Effector CD8-positive, alpha-beta T cell (primary cell): ENCODE measurements at places on chromosomes 11 and 22.

DNA sequence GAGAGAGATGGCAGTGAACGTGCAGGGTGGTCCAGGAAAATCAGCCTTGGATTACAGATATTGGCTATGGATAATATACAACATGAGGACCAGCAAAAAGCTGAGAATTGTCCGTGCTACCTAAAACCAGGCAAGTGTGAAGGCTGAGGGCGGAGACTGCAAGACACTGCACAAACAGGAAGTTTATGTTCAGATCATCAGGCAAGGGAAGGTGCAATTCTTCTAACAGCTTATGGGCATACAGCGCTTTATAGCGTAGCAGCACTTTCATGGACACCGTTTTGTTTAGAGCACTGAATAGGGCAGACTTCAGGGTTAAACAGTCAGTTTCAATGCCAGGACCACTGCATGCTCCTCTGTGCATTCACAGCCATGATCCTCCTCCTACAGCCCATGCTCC, 93.1 kb upstream of the TMEM45B start:
- no peak for DNase-seq

- DNase-seq = no peak
Measured at GRCh38 chr11:43360361-43361032, 1.8 kb downstream of the TTC17 start.

DNA sequence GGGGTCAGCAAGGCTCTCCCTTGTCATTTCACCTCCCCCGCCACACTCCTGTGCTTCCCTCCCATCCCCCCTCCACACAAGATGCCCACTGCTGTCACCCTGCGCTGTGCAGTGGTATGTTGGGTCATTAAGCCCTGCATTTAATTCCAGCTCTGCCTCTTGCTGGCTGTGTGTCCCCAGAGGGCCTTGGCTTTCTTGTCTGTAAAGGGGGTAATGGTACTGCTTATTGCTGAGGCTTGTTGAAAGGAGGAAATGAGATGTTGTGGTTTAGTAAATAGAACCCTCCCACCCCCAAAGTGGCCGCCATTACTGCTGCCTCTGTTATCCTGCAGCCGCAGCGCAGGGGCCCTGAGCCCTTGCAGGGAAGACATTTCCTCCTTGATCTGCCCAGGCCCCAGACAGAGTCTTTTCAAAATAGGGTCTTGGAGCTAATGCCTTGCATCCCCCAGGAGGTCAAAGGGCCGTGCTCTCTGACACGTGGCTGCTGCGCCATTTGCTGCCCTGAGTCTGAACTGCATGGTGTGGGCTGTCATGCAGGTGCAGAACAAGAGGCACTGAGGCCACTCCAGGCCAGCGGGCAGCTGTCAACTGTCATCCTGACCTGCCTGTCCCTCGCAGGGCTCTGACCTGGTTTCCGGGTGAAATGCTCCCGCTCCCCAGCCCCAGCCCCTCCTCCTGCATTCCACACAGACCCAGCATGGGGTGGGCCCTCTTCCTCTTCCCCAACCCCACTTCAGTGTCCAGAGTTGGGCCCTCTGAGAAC, 18.7 kb downstream of the PVALB start:
- no peak for DNase-seq

- DNase-seq = no peak
Measured at GRCh38 chr11:95296165-95296564, 65.2 kb upstream of the SESN3 start.

GRCh38 chr11:61955422-61956135, 5.4 kb downstream of the BEST1 start:
- DNase-seq = no peak

DNA sequence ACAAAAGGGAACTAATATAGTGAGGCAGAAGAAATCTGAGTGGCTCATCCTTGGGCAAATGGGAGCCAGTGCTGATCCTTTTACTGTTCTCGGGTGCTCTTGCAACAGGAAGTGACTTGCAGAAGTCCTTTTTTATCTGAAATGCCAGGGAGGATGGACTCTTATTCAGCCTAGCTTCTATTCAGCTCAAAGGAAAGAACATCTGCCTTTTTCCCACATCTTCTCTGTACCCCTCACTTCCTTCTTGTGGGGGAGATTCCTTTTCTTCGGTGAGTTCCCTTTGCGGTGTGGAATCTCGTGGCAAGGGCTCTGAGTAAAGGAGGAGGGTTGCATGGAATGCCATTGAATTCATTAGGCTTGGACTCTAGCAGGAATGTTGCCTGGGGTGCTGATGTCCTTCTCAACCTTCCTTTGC, 76.2 kb downstream of the ZBTB16 start:
- no peak for DNase-seq

GRCh38 chr11:121552154-121552553, 99.4 kb upstream of the SORL1-AS1 start:
- no peak for DNase-seq
